ENCODE measurements at places on chromosomes 1 and 21.

GRCh38 chr1:7953850-7954609, 7.5 kb upstream of the PARK7 start:
- DNase-seq = peak; percentile 53

- no peak for DNase-seq
Observed at GRCh38 chr1:11198851-11199594, 9.9 kb downstream of the ANGPTL7 start.

DNA sequence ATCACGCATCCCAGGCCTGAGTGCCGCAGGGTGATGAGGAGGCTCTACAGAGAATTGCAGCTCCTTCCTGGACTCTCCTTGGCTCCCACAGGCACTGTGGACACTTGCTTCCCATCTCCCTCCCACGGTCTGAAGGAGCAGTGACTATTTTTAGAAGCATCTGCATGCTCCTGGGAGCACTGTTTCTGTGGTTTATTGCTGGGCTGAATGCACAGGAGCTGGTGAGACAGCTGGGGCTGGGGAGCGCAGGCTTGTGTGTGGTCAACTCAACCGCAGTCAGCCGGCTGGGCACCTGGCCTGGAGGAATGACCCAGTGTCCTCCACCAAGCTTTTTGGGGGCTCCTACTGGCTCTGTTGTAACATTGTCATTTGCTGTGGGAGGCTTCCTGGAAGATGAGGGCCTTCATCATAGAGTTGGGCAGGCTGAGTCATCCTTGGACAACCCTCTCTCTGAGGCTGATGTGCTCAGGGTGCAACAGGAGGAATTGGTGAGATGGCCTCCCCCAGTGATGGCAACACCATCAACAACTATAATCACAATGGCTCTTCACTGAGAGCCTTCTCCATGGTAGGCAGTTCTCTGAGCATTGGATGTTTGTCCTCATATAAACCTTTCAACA, 1.7 kb downstream of the NFASC start:
- DNase-seq = no peak

DNA sequence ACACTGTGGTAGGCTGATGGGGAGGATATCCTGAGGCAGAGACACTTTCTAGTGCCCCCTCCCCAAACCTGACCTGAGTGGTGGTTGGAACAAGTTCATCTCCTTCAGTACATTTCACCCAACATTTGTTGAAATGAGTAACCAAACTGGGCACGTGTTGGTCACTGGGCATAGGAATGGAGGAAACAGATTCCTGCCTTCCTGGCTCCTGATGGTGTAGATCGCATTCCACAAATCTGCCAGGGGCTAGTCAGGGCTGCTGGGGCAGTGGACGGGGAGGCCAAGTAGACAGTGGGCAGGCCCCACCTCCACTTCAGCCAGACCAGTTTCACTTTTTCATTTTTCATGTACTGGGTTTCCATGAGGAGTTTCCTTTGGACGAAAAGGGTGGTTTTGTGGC, 16.5 kb upstream of the ALX3 start:
- no peak for DNase-seq

DNA sequence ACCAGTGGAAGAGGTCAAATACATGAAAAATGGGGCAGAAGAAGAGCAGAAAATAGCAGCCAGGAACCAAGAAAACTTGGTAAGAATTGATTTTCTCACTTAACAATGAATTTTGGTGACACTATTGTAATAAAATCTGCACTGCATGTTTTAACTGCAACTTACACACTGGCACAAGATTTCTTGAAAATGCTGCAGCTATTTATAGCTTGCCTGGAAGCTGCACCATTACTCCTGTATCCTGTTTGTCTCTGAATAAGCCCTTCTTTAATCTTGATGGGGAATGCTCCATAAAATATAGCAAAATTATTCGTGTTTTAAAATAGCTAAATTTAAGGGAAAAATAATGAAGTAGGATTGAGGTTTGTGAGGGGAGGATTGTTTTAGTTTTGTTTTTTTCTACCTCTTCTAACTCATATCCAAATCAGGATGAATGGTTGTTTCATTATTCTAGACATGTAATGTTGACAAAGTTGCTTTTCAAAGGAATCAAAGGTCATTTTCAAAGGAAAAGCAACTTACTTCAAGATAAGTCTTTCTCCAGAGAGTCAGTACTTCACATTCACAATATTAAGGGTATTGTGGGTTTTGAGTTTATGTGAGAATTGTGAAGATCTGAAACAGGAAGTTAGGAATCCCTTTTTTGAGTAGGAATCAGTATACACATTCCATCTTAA, 120.9 kb downstream of the C1orf21 start:
- DNase-seq = no peak

DNA sequence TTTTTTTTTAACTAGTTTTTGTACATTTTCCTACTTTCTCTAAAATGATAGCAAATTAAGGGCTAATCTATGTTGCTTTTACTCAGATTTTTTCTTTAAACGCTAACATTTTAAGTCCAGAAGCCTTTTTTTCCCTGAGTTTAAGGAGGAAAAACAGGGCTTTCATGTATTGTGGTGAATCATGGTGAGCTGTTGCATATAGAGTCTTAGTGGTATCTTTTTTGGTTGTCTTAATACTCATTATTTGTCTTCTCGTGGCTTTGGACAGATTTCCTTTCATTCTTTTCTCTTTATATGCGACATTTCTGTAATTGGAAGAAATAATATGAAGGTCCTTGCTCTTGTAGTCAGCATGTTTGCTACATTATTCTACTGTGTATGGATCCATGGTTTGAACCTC, 1015.6 kb downstream of the PLA2G4A start:
- no peak for DNase-seq

- DNase-seq = no peak
Observed at GRCh38 chr1:235703506-235703905, 53.9 kb upstream of the GNG4 start.

DNA sequence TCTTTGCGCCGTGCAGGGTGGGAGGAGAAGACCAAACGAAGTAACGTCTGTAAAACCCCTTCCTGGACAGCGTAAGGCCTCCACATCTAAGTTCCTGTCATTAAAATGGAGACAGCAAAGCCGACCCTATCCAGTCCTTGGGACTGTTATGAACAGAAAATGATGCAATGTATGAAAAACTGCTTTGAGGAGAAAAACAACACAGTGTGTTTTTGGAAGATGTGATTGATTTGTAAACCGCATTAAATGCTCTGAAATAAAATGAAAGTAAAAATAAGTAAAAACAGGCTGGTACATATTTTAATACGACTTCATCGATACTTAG, 827 bp upstream of the URB1 start:
- no peak for DNase-seq

- no peak for DNase-seq
Observed at GRCh38 chr1:30043256-30043655, 680.1 kb downstream of the MATN1 start.

DNA sequence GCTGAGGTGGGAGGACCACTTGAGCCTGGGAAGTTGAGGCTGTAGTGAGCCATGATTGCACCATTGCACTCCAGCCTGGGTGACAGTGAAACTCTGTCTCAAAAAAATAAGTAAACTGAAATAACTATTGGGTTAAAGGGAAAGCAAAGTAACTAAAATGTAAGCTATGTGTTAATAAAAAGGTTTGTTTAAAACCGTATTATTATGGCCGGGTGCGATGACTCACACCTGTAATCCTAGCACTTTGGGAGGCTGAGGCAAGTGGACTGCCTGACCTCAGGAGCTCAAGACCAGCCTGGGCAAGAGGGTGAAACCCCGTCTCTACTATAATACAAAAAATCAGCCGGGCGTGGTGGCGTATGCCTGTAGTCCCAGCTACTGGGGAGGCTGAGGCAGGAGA, 27.0 kb downstream of the NVL start:
- DNase-seq = no peak

DNA sequence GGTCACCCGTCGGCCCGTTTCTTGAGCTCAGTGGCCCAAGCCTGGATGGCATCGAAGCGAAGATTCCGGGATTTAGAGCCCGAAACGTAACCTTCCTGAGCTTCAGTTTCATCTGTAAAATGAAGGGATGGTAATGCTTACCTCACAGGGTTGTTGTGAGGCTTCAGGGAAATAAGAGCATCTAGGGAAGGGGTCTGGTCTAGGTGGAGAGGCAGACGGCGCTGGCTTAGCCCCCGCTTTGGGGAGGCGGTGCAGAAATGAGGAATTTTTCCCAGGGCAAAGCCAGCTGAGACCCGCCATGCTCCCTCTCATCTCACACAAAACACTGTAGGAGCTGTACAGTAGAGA, 717 bp upstream of the MYCL start:
- no peak for DNase-seq

- DNase-seq = no peak
Observed at GRCh38 chr1:156760092-156760795, 7.1 kb upstream of the PRCC start.

GRCh38 chr1:198948895-198949659, 310.2 kb downstream of the PTPRC start:
- no peak for DNase-seq

DNA sequence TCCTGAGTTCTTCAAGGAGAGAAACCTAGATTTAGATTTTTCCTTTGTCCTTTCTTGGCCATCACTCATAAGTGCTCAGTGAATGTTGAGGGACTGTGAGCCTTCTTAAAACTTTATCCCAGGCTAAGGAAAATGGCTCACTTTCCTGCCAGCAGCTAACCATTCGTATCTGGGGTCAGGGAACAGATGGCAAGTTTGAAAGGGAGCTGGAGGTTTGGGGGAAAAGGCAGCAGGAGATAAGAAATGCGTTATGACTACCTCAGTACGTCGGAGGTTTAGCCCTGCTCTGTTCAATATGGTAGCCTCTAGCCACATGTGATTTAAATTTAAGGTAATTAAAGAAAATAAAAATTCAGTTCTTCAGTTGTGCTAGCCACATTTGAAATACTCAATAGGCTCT, 13.3 kb downstream of the RRP15 start:
- DNase-seq = no peak

- DNase-seq = no peak
Observed at GRCh38 chr1:200558866-200559459, 61.6 kb downstream of the KIF14 start.

GRCh38 chr1:70667494-70668170, 256.6 kb downstream of the CTH start:
- no peak for DNase-seq

- DNase-seq = peak; percentile 38
Observed at GRCh38 chr1:220818421-220819173, 31.9 kb downstream of the MTARC1 start.

- DNase-seq = no peak
Observed at GRCh38 chr1:89987159-89987819, 7.6 kb upstream of the ZNF326 start.

DNA sequence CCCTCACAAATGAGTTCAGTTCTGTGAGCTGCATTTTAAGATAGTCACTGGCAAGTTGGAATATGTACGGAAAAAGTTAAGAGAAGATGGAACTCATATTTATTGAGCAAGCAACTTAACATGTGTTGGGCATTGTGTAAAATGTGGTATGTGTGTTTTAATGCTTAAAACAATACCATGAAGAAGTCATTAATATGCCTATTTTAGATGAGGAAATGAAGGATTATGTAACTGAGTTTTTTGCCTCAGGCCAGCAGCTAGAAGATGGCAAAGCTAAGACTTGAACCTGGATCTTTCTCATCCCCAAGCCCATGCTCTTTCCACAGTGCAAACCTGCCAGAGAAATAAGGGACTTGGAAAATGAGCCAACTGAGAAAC, 48.9 kb downstream of the SPATA46 start:
- DNase-seq = no peak

- no peak for DNase-seq
Observed at GRCh38 chr1:160952129-160952510, 2.5 kb downstream of the ITLN2 start.

DNA sequence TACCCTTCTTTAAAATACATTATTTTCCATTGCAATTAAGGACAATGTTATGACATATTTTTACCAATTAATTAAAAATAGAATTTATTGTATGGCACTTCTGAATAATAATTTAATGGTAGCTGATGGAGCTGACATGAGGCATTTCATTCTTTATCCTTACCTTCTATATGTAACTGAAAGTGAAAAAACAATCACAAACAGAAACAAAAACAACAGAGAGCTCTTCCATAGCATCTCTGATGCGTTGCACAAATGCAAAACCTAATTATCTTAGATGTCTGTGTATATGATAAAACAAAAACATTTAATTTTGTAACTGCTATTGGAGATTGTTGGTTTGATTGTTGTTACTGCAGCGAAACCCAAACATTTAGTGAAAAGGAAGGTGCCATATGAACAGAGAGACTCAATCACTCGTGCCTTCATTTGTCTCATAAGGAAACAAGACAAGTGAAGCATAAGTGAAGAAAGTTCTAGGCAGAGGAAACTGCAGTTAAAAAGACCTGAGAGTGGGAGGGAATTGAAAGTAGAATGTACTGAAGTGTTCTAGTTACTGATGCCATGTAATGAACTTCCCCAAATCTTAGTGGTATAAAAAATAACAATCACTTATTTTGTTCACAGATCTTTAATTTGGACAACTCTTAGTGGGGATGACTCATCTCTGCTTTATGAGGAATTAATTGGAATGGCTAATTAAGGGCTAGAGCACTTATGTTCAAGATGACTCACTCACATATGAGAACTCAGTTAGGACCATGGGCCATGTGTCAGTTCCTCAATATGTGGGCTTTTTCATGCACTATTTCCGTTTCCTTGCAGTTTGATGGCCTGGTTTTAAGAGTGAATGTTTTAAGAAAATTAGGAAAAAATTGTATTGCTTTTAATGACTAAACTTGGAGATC, 245.0 kb upstream of the OLFM3 start:
- DNase-seq = no peak

DNA sequence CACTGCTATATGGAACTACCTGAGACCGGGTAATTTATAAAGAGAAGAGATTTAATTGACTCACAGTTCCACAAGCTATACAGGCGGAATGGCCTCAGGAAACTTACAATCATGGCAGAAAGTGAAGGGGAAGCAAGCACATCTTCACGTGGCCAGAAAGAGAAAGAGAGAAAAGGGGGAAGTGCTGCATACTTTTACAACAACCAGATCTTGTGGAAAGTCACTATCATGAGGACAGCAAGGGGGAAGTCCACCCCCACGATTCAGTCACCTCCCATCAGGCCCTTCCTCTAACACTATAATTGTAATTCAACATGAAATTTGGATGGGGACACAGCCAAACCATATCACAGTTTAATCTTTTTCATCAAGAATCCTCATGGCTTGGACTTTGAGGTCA, 339.2 kb upstream of the AJAP1 start:
- no peak for DNase-seq
